ENCODE measurements at places on chromosomes 2 and 18. TPM values are rescaled to one million over a fixed set of nuclear protein-coding genes. Genes with fewer than 3 reads are reported as not detected.

MFF gene
- polyA plus RNA-seq: 161 TPM

CRACDL gene
- 0.16 TPM for polyA plus RNA-seq

IL1F10 gene
- not detected for polyA plus RNA-seq

PRSS56 gene
- polyA plus RNA-seq: not detected

C2orf66 gene
- polyA plus RNA-seq: not detected

ATG4B gene
- 116 TPM for polyA plus RNA-seq

TEX44 gene
- not detected for polyA plus RNA-seq

VIL1 gene
- 2.3 TPM for polyA plus RNA-seq

DYSF gene
- 7.3 TPM for polyA plus RNA-seq

IGFBP5 gene
- polyA plus RNA-seq: 0.43 TPM

ERFE gene
- polyA plus RNA-seq: 1.0 TPM

FAM237A gene
- polyA plus RNA-seq: not detected

TMEM182 gene
- 2.9 TPM for polyA plus RNA-seq

NABP1 gene
- polyA plus RNA-seq: 5.3 TPM

MSTN gene
- polyA plus RNA-seq: not detected

HOXD13 gene
- polyA plus RNA-seq: not detected

TBR1 gene
- not detected for polyA plus RNA-seq

NAT8 gene
- polyA plus RNA-seq: not detected

ATP6V1B1 gene
- not detected for polyA plus RNA-seq

IL1B gene
- polyA plus RNA-seq: not detected

BOLA3 gene
- 233 TPM for polyA plus RNA-seq

TEKT4 gene
- polyA plus RNA-seq: not detected

DSG4 gene
- polyA plus RNA-seq: not detected

COL4A4 gene
- polyA plus RNA-seq: 1.3 TPM

UGT1A8 gene
- not detected for polyA plus RNA-seq

GRB14 gene
- polyA plus RNA-seq: 28.9 TPM

LMAN2L gene
- polyA plus RNA-seq: 11.8 TPM

CREG2 gene
- polyA plus RNA-seq: 1.7 TPM

GCG gene
- polyA plus RNA-seq: not detected

CD8B2 gene
- polyA plus RNA-seq: not detected

RNF125 gene
- 10.9 TPM for polyA plus RNA-seq

BCL2 gene
- polyA plus RNA-seq: 1.1 TPM

TMEFF2 gene
- 2.1 TPM for polyA plus RNA-seq

ITGA6 gene
- polyA plus RNA-seq: 28.6 TPM

All from GM23338 (cell line).